ENCODE measurements at places on chromosomes 3 and 15.

DNA sequence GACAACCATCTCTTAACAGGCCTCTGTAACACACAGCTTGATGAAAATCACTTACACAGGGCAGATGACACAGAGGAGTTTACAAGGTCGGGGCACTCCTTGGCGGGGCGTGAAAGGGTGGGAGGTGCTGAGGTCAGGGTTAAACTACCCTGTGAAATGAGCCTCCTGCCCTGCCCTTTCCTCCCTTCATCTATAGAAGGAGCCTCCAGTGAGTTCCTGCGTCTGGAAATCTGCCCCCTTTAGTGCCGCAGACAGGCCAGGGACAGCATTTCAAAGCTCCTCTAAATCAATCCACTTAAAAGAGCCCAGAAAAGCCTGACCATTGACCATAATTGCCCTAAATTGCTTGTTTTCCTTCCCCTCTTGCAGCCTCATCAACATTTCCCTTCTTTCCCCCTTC is 1.9 kb downstream of the ROBO1 start:
- no peak for DNase-seq

GRCh38 chr3:127736801-127737539 is 64.2 kb downstream of the ABTB1 start:
- DNase-seq = no peak

DNA sequence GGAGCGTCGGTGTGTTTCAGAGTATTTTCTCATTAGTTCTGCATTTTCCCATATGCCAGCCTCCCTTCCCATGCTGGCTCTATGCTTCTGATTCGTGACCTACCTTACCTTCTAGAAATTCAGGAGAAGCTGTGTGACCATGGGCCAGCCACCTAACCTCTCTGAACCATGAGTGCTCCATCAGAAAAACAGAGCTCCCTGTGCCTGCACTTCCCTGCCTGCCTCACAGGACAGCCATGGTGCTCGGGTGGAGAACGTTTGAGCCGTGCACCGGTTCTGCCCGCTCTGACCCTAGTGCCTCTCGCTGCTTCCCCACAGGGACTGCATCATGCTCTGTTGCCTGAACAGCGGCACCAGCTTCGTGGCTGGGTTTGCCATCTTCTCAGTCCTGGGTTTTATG is 74.5 kb upstream of the SLC6A1 start:
- no peak for DNase-seq

GRCh38 chr3:212432-212831 is 15.9 kb downstream of the CHL1 start:
- no peak for DNase-seq

DNA sequence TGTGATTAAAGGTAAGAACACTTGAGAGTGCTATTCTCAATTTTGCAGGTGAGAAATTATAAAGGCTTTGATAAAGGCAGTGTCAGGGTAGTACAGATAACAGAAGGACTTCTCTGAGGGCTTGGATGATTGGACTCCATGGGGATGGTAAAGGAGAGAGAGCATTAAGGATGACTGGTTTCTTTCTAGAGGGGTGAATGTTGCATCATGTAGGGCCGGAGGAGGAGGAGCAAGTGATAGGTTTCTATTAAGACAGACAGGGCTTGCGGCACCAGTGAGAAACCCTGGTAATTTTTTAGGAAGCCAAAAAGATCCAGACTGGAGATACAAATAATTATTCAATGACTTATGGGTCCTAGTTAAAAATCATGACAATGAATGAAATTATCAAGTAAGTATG is 230.7 kb upstream of the MME start:
- DNase-seq = no peak

GRCh38 chr3:138873471-138874278 is 38.9 kb upstream of the PIK3CB start:
- no peak for DNase-seq

GRCh38 chr15:40466426-40467260 is 4.1 kb upstream of the CHST14 start:
- no peak for DNase-seq

GRCh38 chr15:79290642-79291275 is 8.2 kb downstream of the ANKRD34C start:
- DNase-seq = no peak

DNA sequence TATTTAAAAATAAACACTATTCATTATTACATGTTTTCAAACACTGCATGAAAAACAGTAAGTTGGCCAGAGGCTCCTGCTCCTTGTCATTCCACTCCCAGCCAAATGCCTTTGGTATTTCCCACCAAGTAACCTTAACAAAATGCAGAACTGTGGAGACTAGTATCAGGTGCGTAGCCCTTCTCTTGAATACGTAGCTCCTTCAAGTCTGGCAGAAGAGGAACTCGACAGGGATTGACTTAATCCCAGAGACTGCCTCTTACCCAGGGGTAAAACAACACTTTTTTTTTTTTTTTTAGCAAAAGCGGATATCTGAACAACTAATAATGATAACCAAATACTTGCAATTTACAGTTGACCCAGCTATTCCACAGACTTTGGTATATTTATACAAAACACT is 738 bp downstream of the COMMD2 start:
- DNase-seq = no peak

GRCh38 chr15:77620297-77620696 is 12.4 kb downstream of the LINGO1 start:
- no peak for DNase-seq

- no peak for DNase-seq
Observed at GRCh38 chr3:15525790-15526189, 4.3 kb upstream of the COLQ start.

DNA sequence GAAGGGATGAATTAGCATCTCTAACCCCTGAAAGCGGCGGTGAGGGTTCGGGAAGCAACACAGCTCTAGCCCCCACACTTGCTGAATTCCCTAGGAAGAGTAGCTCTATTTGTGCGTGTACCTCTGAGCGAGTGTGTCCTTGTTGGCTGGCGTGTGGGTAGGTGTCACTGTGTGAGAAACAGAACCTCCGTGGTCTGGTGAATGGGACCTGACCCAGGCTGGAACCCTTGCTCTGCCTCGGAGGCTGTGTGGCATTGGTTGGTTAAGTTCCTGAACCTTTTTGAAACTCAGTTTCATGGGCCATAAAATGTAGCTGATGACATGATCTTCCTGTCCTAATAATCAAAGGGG is 414 bp upstream of the TMEM115 start:
- no peak for DNase-seq

GRCh38 chr3:50441424-50442217 is 61.8 kb downstream of the CACNA2D2 start:
- DNase-seq = no peak

DNA sequence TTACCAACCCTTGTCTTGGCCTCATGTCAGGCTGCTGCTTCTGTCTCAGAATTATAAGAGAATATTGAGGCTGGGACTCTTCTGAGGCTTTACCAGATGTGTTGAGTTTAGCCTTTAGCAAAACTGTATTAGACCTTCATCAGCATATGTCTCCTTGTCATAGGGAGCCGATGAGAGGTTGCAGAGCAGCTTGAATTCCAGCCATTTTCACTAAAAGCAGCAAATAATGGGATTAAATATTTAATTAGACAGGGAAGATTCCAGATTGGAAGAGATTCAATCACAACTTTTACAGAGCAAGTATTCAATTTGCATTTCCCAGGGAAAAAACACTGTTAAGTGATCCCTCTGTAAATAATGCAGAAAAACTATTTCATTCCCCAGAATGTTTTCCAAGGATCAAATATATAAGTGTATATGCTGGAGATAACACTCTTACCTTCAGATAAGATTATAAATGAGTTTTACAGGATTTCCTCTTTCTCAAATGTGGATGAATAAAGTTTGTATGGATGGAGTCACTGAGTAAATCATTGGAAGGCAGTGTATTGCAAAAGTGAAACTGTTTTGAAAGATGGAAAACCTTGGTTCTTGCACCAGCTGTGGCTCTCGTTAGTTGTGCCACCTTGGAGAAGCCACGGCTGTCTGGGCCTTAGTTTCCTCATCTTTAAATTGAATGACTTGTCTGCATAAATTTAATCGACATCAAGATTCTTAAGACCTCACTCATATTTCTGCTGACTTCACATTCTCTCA is 466.4 kb upstream of the SGO1 start:
- no peak for DNase-seq

GRCh38 chr15:67678993-67679392 is 136.5 kb downstream of the MAP2K5 start:
- DNase-seq = no peak

- no peak for DNase-seq
Observed at GRCh38 chr15:64902863-64903262, 8.8 kb upstream of the ANKDD1A start.

All from stimulated activated CD4-positive, alpha-beta T cell treated with anti-CD3 and anti-CD28 coated beads, Interleukin-12 subunit alpha, Interleukin-12 subunit beta, amount 100 ng/mL, for 24 hours (primary cell).